NCI-H526 treated with DMSO at 0.1 percent for 48 hours (cell line): ENCODE measurements at places on chromosomes 12 and 14.

DNA sequence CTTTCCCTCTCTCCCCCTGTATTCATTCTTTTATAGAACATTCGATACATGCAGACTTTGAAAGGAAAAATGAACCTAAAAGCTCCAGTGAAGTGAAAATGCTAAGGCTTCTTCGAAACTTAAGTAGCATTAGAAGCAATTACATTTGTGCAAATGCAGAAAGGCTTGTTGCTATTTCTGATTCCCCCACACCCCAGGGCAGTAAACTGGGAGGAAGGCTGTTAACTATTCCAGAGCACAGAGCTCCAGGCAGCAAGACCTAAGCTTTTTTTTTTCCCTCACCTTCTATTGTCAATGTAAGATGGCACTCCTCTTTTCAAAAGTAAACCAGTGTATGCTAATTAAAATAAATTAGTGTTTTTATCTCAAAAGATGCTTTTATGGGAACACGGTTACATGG is 448.9 kb upstream of the TBX3 start:
- DNase-seq, result no peak

DNA sequence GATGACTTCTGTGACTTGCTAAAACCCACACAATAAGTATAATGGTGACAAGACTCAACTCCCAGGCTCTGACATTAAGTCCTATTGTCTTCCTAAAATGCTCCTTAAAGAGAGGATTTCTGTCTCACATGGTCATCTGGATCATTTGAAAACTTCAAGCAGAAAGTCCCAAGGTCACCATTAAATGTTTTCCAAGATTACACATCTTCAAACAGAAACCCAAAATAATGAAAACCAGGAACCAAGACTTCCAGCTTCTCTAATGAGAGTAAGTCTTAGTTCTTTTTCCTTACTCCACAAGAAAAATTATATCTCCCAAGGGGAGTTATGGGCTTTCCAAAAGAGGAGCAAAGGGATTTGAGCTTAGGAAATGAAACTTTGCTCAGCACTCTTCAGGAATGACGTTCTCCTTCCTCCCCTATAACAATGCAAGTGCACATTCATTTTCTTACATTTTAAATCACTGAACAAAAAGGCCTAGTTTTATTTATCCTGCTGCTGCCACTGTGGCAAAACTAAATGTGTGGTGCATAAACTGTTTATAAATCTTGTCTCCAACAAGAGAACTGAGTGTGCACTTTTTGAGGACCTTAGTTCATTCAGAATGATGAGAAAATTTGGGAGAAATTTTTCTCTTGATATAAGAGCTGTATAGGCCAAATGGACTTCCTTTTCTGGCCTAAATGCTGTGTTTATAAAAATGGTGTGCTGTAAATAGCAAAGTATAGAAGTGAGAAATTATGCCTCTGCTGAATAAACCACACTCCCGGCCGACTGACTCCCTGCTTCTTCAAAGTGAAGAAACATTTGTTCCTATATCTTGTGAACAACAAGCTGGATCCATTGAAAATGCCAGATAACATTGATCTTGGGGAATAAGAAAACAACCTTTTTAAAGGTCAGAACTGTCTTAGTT is 148.4 kb upstream of the PLEKHG7 start:
- DNase-seq, result no peak

DNA sequence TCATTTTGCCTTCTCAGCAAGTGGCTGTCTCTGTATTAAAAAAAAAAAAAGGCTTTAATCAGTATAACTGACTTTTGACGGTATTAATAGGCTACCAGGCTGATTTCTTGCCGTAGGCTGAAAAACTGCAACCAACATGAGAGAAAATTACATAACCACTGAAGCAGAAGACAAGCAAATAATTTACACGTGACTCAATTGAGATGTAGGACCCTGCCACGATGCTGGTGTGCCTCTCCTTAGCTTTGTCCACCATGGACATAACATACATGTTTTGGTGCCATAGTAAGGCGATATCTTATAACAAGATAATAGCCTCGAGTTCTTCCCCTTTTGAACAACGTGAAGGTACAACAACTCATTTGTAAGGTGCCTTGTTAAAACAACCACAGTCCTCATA is 88.7 kb upstream of the GRIP1 start:
- no peak for DNase-seq

DNA sequence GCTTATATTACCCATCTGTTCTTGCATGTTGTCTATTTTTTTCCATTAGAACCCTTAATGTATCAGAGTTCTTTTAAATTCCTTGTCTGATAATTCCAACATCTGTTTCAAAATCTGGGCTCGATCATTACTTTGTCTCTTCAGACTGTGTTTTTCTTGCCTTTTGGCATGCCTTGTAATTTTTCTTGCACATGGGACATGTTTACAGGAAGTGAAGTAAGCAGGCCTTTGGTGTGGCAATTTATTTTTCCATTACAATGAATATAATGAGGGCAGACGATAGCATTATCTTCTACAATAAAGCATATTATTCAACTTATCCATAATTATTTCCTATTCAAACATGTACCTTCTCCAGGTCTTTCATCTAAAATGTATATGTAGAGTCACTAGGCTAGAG is 48.3 kb downstream of the STXBP6 start:
- DNase-seq, result no peak

GRCh38 chr14:103022002-103022684 is 35.2 kb downstream of the CDC42BPB start:
- no peak for DNase-seq

DNA sequence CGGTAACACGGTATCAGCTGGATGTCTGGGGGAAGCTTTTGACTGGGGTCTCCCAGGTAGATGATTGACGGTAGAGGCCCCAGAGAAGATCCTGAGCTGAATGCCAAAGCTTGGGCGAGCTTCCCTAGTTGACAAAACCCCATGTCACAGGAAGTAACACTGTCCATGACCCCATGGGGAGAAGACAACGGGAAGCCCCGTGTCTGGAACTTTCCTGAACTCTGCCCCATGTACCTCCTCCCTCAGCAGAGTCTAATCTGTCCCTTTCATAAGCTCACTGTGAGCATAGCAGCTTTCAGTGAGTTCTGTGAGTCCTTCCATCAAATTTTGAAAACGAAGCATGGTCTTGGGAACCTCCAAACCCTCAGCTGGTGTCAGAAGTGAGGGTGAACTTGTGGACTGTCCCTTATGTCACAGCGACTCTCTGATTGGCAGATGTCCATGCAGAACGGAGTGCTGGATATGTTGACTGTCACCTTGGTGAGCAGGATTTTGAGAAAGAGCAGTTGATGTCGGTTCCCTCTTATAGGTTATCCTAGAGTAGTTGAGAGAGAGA is 29.7 kb upstream of the BEGAIN start:
- no peak for DNase-seq

GRCh38 chr12:48247181-48247966 is 44.3 kb upstream of the OR10AD1 start:
- no peak for DNase-seq

DNA sequence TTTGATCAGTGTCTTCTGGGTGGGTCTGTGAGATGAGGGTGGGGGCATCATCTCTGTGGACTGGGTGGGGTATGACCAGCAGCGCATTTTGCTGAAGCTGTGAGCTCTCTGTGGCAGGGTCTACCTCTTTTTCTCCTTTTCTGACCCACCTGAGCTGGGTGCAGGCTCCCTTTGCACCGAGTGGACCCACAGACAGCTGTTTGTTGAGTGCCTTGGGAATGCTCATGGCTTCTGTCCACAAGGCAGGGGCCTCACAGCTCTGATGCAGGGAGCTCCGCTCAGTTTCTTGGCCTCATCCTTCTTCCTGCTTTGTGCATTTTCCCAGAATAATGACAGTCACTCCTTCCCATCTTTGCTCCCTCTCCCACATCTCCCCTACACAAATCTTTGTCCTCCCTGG is 380.6 kb downstream of the DPF3 start:
- no peak for DNase-seq

DNA sequence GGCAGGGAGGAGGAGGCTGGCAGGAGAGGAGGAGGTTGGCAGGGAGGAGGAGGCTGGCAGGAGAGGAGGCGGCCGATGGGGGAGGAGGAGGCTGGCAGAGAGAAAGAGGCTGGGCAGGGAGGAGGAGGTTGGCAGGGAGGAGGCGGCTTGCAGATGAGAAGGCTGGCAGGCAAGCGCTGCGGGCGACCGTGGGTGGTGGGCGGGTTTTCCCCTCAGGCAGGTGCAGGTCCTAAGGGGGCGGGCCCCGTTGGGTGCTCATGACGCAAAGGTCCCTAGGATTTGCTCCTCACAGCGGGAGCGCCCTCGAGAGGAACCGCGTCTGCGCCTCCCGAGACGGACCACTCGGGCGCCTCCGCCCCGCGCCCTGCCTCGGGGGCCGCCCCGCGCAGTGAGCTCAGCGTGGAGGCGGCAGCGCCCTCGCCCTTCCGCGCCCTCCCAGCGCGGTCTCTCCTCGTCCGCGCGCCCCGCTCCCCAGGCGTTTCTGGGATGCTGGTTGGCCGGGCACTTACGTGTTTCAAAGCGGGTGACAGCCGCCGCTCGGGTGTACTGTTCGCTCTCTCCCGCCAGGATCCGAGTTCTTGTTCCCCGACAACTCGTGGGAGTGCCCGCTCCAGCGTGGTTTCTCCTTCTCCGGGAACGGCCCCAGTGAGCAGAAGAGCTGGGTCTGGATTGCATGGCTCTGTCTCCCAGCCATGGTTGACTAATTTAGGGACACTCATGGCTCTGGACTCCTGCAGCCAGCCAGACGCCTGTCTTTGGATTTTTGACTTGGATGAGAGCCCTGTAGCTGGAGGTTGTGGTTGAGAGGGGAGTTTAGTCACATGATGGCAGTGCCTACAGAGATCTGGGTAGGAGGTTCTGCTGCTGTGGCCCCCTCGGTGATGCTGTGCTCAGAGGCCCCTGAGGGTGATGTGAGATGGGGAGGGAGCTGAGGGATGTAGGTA is 64.1 kb upstream of the PPP4R3A start:
- DNase-seq, result peak; percentile 50

GRCh38 chr12:25384893-25385248 is 134.1 kb upstream of the KRAS start:
- DNase-seq, result no peak

GRCh38 chr14:89276424-89276975 is 140.5 kb downstream of the FOXN3 start:
- no peak for DNase-seq

- no peak for DNase-seq
Measured at GRCh38 chr12:109434582-109434981, 42.5 kb downstream of the KCTD10 start.

DNA sequence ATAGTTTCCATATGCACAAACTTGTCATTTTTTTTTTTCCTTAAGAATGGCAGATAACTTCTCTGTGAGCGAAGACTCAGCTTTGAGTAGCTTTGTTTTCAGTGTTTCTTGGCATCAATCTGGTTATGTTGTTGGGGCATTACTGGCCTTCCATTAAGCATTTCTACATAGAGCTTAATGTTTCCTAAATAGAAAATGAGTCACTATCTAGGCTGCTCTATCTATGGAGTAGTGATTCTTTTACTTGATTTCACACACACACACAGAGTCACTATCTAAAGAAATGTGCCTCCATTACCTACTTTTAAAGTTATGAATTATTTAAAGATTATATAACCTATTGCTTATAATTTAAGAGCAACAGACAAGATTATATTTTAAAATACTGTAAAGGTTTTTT is 53.9 kb downstream of the TMEM260 start:
- DNase-seq, result no peak

- DNase-seq, result no peak
Measured at GRCh38 chr14:101716077-101716950, 45.2 kb upstream of the PPP2R5C start.

DNA sequence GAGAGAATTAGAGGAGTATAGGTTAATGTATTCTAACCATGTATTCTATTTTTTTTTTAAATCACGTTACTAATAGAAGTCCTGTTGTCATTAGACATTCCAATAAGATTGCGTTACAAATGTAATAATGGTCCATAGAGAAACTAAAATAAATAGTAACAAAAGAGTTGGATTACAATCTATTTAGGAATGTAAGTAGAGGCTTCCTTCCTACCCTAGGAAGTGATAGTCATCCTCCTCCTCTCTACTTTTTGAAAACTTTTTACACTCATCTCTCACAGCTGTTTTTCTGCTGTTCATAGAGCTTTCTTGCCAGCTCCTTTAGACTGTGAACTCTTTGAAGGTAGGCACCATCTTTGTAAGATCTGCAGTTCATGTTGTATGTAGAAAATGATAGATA is 23.6 kb downstream of the TRHDE start:
- no peak for DNase-seq

DNA sequence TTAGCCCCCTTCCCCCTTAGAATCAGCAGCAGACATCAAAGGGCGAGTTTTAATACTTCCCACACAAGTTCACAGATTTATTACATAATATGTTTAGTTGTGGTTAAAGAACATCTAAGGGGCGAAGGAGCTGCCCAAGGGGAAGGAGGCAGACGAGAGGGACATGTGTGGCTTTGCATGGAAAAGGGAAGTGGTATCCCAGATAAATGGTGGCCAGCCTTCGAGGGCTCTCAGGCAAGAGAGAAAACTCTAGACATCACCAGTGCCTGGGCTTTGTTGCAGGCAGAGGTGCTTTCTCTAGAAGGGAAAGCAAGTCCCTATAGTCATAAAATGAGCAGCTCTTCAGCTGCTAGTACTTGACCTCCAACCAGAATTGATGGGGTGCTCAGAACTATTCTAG is 121.2 kb downstream of the CACNA1C start:
- DNase-seq, result no peak

DNA sequence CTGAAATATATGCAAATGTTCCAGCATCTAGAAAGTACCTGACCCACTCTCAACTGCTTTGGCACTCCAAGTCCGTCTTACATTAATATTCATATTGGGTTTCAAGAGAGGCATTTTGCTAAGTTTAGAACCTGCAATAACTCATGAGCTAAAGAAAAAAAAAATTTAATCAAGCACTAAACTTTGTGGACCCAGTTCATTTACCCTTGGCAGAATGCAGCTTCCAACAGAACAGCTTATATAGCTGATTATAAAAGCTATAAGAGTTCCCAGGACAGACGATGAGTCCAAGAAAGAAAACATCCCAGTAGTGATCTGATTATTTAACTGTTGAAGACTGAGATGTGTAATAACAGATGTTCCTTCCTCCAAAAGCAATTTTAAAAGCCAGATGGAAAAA is 592.0 kb downstream of the KCNH5 start:
- no peak for DNase-seq

DNA sequence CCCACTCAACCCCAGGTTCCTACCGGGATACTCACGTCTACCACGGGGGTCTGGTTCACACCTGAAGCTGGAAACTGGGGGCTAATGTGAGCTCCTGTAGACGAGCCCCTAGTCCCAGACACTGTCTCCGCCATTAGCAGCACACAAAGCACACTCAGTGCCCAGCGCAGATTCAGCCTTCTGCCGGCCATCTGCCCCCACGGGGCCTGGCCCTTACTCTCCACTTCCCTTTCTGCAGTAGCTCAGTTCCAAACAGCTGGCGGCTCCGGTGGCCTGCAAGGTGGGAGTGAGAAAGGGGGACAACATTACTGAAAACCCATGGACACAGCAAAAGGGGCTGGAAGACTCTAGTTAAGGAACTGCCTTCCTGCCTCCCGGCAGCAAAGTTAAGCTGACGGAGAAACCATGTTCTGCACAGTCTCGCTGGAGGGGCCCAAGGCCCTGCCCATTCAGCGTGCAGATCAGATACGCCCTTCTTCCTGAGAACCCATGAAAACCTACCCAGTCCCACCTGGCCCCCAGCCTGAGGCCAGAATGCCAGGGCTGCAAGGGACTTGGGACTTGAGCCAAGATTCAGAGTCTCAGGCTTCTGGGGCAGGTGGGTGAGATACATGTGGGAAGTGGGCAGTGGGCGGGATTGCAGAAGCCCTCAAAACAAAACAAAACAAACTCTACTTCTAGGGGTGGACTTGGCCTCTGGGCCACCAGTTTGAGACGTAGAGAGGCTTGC is 2.1 kb downstream of the SLC8B1 start:
- no peak for DNase-seq

- peak; percentile 20 for DNase-seq
Measured at GRCh38 chr14:99187858-99188257, 84.1 kb downstream of the BCL11B start.

GRCh38 chr12:103697971-103698751 is 111.1 kb downstream of the STAB2 start:
- DNase-seq, result no peak
